HS-27A (cell line): ENCODE measurements at places on chromosomes 4 and X.
A peak's percentile ranks its signal among the peaks of the same experiment; 100 is the strongest.

DNA sequence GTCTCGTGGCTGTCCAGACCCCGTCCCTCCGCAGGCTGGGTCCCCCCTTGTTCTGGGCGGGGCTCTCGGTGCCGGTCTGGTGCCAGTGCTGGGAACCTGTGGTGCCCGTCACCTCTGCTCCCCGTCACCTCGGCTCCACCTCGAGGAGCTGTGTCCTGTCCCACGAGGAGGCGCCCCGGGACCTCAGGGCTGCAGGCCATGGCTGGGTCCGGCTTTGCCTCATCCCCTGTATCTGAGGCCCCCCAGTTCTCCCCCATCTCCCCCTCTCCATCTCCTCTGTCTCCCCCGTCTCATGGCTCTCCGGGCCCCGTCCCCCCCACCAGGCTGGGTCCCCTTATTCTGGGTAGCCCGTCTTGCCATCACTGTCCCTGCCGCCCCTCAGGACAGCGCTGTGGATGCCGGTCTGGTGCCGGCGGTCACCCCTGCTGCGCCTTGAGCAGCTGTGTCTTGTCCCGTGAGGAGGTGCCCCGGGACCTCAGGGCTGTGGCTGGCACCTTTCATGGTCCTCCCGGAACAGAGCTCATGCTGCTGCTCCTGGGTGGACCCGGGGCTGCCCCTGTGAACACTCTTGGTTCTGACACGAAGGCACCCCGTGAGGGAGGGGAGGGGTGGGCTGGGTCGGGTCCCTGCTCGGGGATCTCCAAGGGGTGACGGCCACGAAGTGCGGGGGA lies 13.4 kb upstream of the GTPBP6 start:
- no peak for DNase-seq

DNA sequence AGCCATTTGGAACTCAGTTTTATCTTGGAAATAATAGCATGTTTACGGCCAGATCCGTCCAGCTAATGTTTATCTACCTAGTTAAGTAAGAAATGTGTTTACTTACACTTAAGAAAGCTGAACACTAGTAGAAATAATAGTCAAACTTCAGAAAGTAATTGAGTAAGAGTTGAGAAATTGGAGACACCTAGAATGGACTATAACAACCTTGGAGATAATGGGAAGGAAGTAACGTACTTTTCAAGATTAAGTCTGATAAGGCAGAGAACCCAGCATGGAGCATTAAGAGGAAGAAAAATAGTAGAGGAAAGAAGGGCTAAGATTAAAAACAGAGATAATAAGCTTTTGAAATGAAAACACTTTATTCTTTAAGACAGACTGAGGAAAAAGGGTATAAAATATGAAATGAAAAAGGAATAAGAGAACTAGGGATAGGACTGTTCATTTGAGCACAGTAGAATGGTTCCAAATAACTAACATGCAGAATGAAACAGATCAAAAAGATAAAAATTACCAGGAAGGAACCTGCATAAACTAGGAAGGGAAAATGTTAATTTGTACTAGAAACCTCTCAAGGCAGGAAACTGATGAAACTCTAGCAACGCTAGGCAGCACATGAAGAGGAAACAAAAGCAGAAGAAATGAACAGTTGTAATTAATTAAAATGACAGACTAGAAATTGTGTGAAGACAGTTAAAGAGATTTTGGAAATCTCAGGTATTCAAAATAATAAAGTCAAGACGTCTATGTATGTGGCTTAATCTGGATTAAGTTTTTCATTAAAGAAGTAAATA lies 71.7 kb downstream of the FBXW7 start:
- no peak for DNase-seq

- no peak for DNase-seq
These were observed 49.7 kb downstream of the XIAP start for GRCh38 chrX:123909523-123909922.

- no peak for DNase-seq
These were observed 56.6 kb downstream of the AASDH start for GRCh38 chr4:56330691-56331090.

DNA sequence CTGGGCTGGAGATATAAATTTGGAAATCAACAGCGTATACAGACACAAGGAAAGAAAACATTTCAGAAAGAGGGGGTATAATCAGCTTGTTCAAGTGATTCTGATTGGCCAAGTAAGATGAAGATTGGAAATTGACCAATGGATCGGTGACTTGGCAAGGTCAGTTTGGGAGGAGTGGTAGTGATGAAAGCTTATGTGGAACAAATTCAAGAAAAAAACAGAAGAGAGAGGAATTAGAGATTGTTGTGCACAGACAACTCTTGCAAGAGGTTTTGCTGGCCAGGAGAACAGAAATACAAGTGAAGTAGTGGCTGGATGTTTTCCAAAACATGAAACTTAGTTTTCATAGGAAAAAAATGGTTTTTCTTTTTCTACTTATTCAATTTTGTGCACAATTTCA lies 16.3 kb downstream of the CD38 start:
- DNase-seq, result no peak

DNA sequence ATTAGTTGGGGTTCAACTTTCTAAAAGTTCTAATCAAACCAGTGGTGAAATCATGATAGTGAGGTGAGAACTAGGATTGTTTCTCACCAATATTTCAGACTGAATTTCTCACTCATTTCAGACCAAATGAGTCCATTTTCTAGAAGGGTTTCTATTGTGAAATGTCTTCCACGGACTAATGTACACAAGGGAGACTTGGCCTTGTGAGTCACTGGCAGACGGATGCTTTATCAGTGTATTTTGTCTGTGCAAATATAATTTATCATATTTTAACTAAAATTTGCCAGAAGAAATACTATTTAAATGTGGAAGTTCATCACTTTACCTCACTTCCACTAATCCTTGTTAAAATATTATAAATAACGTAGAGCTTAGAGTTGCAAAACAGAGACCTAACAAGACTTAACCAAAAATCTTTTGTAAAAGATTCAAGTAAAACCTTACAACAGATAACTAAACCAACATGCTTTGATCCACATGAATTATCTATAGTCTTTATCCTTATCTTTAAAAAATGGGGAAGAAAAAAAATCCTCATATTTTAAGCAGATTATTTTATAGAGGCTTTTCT lies 506.0 kb upstream of the FAM241A start:
- DNase-seq, result no peak

DNA sequence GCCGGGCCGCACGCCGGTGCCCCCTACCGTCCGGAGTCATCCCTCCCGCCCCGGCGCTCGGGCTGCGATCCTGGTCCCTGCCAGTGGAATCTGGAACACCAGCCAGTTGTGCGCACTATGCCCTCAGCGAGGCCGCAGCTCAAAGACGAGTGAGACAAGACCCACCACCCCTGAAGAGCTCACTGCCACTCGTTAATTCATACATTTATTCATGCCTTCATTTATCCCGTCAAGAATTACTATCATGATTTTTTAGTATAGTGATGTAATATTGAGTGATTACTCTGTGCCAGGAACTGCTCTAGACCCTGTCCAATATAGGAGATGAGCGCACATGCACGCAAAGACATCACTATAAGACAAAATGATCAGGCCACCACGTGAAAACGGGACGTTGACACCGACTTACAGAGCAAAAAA lies 247 bp upstream of the PPA2 start:
- DNase-seq, result peak; percentile 41

DNA sequence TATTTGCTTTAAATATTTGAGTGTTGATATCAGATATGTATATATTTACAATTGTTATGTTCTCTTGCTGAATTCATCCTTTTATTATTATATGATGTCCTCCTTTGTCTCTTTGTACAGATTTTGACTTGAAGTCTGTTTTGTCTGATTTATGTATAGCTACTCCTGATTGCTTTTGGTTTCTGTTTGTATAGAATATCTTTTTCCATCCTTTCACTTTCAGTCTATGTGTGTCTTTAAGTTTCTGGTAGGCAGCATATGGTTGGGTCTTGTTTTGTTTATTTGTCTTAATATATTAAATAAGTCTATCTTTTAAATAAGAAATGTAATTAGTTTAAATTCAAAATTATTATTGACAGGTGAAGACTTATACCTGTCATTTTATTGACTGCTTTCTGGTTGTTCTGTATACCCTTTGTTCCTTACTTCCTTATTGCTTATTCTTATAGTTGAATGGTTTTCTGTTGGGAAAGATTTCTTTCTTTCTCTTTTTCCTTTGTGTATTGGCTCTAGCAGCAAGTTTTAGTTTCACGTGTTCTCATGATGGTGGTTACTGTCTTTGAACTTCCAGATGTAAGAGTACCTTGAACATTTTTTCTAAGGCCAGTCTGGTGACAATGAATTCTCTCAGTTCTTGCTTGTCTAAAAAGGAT lies 31.1 kb downstream of the RAB28 start:
- no peak for DNase-seq

- peak; percentile 35 for DNase-seq
These were observed 2320.1 kb downstream of the ARAP2 start for GRCh38 chr4:33924239-33924638.

DNA sequence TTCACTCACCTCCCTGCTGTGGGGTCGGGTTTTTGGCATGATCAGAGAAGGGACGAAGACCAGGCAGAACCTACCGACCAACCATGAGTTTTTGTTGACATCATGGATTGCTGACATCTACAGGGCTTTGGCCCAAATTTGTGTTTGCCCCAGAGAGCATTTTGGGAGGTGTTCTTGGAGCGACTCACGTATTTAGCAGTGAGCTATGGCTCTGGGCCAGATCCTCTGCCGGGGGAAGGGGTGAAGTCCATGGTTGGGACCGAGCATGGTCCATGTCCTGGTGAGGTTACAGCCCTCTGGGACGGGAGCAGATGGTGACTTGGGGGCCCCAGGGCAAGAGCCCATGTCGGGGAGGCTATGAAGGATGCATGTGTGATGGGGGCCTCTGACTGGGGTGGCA lies 17.4 kb downstream of the SORCS2 start:
- no peak for DNase-seq

- no peak for DNase-seq
These were observed 28.3 kb upstream of the CD99L2 start for GRCh38 chrX:150926791-150927190.

- no peak for DNase-seq
These were observed 26.1 kb downstream of the RAP1GDS1 start for GRCh38 chr4:98287328-98287727.

DNA sequence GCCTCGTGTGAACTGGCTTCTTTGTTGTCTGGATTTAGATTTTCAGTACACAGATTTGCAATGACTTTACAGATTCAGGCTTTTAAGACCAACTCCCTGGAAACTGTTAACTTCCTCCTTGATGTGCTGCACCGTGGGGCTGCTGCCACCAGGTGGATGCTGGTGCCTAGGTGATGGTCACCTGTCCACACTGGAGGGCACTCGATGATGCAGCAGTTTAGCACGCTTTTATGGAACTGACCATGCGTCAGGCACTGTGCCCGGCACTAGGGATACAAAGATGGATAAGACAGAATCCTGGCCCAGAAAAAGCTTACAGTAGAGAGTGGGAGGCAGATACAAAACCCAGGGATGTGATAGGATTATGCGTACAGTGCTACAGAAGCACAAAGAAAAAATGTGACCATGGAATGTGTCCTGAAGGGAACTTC lies 180.7 kb downstream of the CEP135 start:
- no peak for DNase-seq

- no peak for DNase-seq
These were observed 318.2 kb downstream of the PPP1R2C start for GRCh38 chrX:42459735-42460134.

DNA sequence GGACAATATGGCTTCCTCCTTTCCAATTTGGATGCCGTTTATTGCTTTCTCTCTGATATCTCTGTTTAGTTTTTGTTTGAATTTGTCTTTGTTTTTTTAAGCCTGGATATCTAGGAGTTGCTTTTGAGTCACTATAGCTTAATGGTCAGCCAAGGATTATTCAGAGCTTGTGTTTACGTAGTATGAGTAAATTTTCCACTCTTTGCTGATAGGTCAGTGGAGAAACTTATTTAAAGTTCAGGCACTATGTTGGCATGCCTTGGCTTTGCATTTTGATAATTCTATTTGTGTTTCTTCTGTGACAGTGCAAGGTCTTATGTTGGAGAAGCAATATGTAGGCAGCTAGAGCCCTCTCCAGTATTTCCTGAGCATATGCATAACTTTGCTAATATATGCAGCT lies 315.2 kb downstream of the GRID2 start:
- no peak for DNase-seq

- DNase-seq, result no peak
These were observed 127.0 kb downstream of the ASMT start for GRCh38 chrX:1741816-1742394.

DNA sequence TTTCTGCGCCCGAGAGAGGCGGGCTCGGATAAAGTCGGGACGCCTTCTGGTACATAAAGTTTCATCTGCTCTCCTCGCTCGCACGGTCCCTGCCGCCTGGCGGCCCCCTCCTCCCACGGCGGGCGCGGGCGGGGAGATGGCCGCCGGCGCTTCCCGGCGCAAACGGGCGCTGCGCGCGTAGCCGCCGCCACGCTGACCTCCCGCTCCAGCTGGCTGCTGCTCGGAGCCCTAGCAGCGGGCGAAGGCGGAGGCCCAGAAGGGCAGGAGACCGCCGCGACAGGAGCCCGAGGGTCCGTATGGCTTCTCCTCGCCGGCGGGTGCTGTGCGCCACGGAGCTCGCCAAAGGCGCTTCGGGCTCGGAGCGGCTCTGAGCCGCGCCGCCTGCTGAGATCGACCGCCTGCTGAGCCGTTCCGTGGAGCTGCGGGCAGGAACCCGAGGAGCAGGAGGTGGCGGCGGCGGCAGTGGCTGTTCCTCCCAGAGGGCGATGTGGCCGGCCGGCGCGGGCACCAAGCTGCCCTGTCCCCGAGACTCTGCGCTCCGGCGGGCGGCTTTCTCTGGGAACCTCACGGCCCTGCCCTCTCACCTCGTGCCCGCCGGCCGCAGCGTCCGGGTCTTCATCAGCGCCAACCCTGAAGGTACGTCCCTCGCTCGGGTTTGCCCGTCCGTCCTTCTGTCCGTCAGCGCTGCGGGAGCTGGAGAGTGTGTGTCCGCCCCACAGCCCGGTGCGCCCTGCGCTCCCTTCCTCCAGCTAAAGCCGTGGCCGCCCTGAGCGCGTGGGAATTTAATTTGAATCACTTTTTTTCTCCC lies at the start of gene NWD2:
Gene NWD2 (plus strand): TSS at position 161 of the 808 bp plus-strand sequence. CDS start 325 bp downstream, at position 486.
- no peak for DNase-seq

GRCh38 chrX:40628506-40628905 lies 5.3 kb downstream of the MPC1L start:
- DNase-seq, result no peak

GRCh38 chrX:120727452-120727851 lies 97.6 kb upstream of the C1GALT1C1 start:
- no peak for DNase-seq
